ENCODE measurements at places on chromosomes 2 and 18. TPM values are rescaled to one million over a fixed set of nuclear protein-coding genes. Genes with fewer than 3 reads are reported as not detected.

DNA sequence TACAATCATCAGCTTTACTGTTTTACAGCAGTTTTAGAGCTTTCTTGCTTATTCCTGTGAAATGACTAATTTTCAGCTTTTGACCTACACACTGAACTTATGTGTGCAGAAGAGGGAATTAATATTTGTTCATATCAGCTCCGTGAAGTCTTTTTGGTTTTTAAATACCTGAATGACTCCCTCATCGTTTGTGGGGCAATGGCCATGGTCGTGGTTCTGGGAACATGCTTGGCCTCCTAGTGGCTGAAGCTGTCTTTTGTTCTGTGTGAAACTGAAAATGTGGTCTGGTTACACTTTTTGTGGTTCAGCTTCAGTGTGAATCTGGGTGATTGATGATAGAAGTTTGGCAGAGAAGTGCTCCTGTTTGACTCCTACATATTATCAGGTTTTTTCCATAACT is 408.1 kb downstream of the THSD7B start:
- no peaks in the 10 kb centered on the region for H3K36me3 ChIP-seq
- peaks cover 5% of the 10 kb centered on the region for H3K4me1 ChIP-seq
- H3K27ac ChIP-seq = no peak overlapping the region
- no peak overlapping the region for H3K4me3 ChIP-seq
- H3K27me3 ChIP-seq = no peaks in the 10 kb centered on the region

Gene ABCG8
- not detected for total RNA-seq

DNA sequence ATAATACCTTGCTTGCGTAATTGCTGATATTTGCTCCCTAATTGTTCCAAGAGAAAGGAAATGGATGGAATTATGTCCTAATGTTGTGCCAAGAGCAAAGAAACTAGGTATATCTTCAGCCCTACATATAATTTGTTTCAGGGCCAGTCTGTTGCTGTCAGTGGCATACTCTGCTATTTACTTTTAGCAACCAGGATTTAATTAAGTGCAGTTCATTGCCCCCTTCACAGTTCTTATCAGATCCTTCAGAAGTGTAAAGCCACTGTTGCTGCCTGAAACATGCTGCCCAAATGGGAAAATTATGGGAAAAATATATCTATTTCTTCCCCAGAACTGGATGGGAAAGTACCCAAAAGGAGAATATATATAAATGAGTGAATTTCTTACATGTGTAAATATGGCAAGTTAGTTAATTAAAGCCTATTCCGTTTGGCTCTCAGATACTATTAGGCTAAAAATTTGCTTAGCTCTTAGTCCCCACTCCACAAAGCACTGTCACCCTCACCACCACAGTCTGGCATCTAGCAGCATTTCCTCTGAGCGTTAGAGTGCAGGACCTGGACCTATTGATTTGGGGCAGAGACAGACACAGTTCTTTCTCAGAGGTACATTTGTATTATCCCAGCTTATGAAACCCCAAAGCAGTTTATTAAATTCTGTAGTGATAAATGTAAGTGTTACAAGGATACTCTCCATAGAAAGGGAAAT is 72.8 kb upstream of the DTNA start:
- H3K27me3 ChIP-seq = no peaks in the 10 kb centered on the region
- peak overlapping the region; percentile 30 for H3K4me3 ChIP-seq
- no peak overlapping the region for H3K27ac ChIP-seq
- peaks cover 21% of the 10 kb centered on the region for H3K4me1 ChIP-seq
- DNase-seq = no peak
- no peaks in the 10 kb centered on the region for H3K36me3 ChIP-seq

DNA sequence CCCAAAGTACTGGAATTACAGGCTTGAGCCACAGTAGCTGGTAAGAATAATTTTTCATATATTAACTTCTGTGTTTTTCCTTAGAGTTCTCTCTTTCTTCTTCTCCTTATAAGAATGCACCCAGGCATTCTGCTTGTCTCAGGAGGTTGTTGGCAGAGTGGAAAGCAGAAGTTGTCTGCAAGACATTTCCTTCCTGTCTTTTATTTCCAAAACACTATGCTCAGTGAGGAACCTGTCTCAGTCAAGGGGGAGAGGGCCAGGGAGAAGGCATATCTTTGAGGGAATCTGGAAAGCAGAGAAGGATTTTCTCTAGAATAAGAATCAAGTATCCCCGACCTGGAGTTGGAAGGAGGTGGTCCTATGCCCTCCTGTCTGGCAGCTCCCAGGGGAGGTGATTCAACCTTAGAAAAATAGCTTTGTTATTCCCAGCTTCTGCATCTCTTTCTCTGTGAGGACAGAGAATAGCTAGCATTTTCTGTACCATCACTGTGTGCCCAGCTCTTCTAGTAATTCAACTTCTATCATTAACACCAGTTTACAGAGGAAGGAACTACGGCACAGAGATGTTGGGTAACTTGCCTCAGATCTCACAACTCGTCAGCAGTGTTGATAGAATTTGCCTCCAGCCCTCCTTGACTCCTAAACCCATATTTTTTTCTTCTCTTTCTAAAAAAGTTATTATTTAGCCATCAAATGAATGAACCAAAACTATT is 3.8 kb upstream of the LPIN2 start:
- H3K4me3 ChIP-seq = no peak overlapping the region
- no peaks in the 10 kb centered on the region for H3K36me3 ChIP-seq
- no peak overlapping the region for H3K27ac ChIP-seq
- peaks cover 6% of the 10 kb centered on the region for H3K27me3 ChIP-seq
- H3K4me1 ChIP-seq = no peaks in the 10 kb centered on the region

GRCh38 chr2:14952400-14952963 is 320.0 kb downstream of the LRATD1 start:
- DNase-seq = no peak
- no peak overlapping the region for H3K4me3 ChIP-seq
- no peaks in the 10 kb centered on the region for H3K36me3 ChIP-seq
- H3K27ac ChIP-seq = no peak overlapping the region
- no peaks in the 10 kb centered on the region for H3K27me3 ChIP-seq

- no peaks in the 10 kb centered on the region for H3K27me3 ChIP-seq
- no peak overlapping the region for H3K27ac ChIP-seq
- DNase-seq = no peak
- no peaks in the 10 kb centered on the region for H3K36me3 ChIP-seq
- H3K4me1 ChIP-seq = no peaks in the 10 kb centered on the region
- H3K4me3 ChIP-seq = no peak overlapping the region
Measured at GRCh38 chr2:234615643-234616356, 118.9 kb upstream of the ARL4C start.

Gene CTAGE1
- total RNA-seq = not detected

GRCh38 chr2:168811696-168812095 is 9.3 kb downstream of the NOSTRIN start:
- H3K36me3 ChIP-seq = no peaks in the 10 kb centered on the region
- H3K4me3 ChIP-seq = no peak overlapping the region
- H3K27me3 ChIP-seq = no peaks in the 10 kb centered on the region
- H3K4me1 ChIP-seq = peaks cover 29% of the 10 kb centered on the region
- H3K27ac ChIP-seq = no peak overlapping the region
- no peak for DNase-seq

DNA sequence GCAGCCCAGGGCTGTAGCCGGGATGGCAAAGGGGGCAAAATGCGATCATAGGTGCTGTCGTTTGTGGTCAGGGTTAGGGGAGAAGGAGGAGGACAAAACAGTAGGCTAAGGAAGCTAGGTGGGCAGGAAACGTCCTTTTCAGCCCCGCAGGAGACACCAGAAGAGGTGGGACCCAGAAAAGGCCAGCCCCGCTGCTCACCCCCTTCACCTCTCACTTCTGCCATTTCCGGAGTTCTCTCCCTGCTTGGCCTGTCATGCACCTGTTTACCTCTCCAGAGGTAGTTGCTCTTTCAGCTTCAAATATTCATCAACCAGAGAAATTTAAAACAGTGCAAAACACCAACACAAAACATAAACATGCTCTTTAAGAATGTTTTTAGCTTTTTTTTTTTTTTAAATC is 849 bp downstream of the AQP4 start:
- peaks cover 30% of the 10 kb centered on the region for H3K27me3 ChIP-seq
- H3K27ac ChIP-seq = no peak overlapping the region
- DNase-seq = peak; percentile 55
- no peaks in the 10 kb centered on the region for H3K36me3 ChIP-seq
- no peaks in the 10 kb centered on the region for H3K4me1 ChIP-seq
- no peak overlapping the region for H3K4me3 ChIP-seq

DNA sequence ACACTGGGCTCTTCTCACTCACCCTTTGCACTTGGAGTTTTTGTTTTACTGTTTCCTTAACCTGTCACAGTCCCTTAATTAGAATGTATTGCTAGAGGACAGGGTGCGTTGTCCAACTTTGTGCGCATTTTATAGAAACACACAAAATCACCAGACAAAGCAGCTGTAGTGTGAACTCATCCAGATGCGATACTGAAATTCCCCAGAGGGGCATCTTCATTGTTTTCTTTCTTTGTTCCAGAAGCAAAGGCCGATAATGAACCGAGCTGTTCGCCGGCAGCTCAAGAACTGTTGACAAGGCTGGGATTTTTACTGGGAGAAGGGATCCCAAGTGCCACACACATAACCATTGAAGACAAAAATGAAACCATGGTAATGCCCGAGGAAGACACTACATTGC is 137.6 kb downstream of the WDSUB1 start:
- no peak overlapping the region for H3K4me3 ChIP-seq
- H3K27ac ChIP-seq = peak overlapping the region; percentile 64
- no peaks in the 10 kb centered on the region for H3K27me3 ChIP-seq
- H3K4me1 ChIP-seq = no peaks in the 10 kb centered on the region
- DNase-seq = no peak

DNA sequence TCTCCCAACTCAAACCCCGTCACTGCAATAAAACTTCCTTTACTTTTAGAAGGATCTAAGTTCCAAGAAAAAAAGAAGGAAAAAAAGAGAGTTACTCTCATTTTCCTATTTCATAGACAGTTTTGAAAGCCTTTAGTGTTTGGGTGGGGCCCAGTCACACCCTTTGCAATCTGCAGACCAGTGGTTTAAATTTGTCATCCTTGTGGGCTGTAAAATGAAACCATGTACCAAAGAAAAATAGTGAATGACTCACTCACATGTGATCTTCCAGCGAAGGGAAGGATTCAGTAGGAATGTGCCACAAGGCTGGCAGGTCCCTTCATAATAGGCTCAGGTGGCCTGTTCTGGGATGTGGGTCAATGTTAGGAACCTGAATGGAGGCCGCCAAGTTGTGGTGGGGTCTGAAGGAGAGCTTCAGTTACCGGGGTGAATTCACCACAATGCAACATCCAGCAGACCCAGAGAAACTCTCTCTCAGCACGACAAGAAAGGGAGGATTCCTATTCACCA is 28.3 kb downstream of the ANXA4 start:
- H3K36me3 ChIP-seq = no peaks in the 10 kb centered on the region
- no peak overlapping the region for H3K4me3 ChIP-seq
- H3K4me1 ChIP-seq = peaks cover 10% of the 10 kb centered on the region

All from endodermal cell (in vitro differentiated cells).